ENCODE measurements at places on chromosomes 11 and 22.

DNA sequence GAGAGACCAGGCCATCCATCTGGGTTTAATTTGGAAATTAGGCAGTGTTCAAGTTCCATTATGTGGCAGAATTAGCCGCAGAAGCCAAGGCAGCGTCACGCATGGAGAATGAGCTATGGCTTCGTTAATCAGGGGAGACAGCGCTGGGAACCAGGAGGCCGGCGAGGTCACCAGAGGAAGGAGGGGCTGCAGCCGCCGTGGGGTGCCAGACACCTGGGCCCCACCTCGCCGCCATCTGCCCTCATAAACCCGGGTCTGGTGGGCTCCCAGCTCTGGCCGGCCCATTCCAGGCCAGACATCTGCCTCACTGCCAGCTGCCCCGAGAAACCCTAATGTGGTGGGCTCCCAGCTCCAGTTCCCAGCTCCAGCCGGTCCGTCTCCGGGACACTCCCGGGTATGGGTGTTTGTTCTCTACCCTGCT lies 676.9 kb downstream of the BRD1 start:
- DNase-seq, result no peak

GRCh38 chr11:46122945-46123715 lies 1.9 kb upstream of the PHF21A start:
- peak; percentile 5 for DNase-seq

DNA sequence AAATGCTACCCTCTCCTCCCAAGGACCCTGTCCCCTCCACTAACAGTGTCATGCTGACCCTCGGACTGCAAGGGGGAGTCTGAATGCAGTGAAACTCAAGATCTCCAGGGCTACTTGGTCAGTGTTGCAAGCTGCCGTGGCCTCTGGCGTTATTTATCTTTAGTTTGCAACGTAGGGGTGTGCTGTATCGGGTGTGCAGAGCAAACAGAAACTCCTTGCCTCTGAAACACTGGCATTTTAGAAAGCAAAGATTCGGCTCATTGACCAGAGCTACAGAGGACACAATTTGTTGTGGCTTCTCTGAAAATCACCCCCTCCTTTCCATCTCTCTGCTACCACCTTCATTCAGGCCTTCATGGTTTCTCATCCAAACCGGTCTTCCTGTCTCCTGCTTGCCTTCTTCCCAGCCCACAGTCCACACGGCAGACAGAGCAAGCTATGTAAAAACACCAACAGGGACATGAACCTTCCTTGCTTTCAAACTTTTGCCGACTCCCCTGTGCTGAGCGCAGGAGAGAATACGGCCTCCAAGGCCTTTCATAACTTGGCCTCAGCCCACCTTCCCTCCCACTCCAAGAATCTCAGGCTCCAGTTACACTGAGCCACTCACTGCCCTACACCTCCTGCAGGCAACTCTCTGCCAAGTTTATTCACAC lies 14.9 kb downstream of the FZD4 start:
- DNase-seq, result peak; percentile 67

- DNase-seq, result no peak
Observed at GRCh38 chr22:32661737-32662586, 139.5 kb upstream of the TIMP3 start.

DNA sequence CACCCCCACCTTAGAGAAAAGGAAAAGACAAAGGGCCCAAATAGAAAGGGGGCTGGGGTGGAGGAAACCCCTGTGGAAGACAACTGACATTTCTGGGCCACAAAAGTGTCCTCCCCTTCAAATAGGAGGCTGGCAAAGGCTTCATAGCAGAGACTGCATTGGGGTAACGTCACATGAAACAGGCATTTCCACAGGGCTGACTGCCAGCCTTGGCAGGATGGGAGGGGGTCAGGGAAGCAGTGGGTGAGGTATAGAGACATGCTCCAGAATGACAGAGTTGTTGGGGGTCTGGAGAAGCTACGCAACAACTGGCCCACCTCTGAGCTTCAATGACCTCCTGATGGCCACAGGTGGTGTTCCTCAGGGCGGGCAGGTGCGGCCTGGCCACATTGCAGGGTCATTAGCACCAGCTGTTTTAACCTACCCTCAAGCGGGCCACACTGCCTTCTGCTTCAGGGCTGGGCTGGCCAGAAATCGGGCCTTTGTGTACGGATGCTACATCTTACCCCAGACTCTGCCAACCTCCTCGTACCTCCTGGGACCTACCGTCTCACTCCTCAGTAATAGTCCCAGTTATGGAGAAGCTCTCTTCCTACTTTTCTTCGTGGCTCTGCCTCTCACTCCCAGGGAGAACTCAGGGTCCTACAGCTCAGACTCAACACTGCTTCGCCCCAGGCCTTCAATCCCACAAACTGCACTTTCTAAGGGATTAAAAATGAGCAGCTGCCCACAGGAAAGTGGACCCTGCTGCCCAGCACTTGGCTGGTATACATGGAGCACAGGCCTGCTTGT lies 160.0 kb upstream of the NCAM1 start:
- DNase-seq, result no peak

DNA sequence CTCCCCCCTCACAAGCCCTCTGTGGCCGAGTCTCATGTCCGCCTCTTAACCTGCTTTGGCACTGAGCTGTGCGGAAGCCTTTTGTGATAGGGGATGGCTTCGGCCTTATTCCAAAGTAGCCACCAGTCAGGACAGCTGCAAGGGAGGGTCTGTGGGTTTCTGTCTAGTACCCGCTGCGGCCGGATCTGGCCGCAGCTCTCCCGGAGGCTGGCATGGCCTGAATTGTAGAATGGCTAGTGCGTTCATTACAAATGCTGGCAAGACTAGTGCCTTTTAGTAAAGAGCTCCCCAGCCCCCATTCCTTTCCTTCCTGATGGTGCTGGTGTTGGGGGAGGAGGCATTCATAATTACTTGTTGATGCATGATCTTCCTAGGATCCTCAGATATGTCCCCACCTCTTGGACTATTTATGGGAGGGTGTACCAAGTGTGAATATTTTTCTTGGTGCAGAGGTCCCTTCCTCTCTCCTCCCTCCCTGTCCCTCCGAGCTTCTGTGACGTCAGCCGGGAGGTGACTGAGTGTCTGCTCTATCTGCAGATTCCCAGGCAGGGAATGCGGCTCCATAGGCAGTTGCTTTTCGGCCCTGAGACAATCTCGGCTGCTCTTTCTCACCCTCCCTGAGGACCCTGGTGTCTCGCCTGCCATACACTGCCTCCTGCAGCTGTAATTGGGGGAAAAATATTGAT lies 108.7 kb upstream of the E2F8 start:
- no peak for DNase-seq

DNA sequence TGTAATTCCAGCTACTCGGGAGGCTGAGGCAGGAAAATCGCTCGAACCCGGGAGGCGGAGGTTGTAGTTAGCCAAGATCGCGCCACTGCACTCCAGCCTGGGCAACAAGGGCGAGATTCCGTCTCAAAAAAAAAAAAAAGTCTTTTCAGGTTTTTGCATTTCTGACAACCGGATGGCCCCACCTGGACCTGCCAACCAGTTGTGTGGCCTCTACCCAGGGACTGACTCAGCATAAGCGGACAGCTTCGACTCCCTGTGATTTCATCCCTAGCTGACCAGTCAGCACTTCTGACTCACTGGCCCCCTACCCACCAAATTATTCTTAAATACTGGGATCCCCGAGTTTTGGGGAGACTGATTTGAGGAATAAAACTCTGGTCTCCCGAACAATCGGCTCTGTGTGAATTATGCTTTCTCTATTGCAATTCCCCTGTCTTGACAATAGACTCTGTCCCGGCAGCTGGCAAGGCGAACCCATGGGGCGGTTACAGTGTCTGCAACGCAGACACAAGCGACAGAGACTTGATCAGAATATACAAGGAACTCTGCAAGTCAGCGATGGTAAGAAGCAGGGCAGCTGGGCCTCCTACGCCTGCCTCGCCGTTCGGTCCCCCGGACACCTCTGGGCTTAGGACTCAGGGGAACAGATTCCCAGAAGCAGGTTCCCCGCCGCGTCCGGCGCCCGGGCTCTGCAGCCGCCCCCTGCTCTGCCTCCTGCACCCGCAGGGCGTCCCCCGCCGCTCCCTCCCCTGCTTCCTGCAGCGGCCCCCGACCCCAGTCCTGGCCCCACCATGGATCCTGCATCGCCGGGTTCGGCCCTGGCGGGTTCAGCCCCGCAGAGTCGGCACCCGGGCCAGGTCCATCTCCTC lies 741 bp upstream of the TALDO1 start:
- no peak for DNase-seq

DNA sequence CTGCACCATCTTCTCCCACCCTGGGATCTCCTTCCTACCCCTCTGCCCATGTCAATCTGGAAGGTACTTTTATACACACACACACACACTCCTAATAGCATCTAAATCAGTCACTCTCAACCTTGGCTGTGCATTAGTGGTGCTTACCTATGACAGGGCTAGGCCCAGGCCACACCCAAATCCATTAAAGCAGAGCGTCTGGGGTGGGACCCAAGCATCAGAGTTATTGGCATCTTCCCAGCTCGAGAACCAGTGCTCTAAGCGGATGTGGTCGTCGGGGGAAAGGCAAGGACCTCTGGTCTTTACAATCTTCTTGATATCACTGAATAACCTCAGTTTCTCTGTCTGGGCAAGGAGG lies 194.6 kb downstream of the TRIM29 start:
- DNase-seq, result no peak

DNA sequence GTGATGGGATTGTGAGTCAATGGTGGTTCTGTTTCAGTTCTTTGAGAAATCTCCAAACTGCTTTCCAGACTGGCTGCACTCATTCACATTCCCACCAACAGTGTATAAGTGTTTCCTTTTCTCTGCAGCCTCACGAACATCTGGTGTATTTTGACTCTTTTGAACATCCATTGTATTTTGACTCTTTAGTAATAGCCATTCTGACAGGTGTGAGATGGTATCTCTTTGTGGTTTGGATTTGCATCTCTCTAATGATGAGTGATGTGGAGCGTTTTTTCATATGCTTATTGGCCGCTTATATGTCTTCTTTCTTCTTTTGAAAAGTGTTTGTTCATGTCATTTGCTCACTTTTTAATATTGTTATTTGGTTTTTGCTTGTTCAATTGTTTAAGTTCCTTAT lies 19.4 kb downstream of the NELL1 start:
- DNase-seq, result no peak

DNA sequence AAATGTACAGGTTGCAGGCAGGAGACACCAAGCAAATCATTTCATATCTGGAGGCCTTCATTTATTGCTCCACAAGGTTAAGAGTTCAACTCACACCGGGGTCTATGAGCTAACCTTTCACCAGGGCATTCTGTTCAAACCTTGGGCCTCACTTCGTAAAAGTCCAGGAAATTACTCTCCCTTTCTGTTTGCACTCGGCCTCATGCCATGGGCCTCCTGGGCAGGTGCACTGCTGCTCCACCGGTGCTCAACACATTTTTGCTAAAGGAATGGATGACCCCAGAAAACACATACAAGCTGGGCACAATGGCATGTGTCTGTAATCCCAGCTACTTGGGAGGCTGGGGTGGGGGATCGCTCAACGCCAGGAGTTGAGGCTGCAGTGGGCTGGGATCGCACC lies 16.6 kb upstream of the RRP7A start:
- no peak for DNase-seq

DNA sequence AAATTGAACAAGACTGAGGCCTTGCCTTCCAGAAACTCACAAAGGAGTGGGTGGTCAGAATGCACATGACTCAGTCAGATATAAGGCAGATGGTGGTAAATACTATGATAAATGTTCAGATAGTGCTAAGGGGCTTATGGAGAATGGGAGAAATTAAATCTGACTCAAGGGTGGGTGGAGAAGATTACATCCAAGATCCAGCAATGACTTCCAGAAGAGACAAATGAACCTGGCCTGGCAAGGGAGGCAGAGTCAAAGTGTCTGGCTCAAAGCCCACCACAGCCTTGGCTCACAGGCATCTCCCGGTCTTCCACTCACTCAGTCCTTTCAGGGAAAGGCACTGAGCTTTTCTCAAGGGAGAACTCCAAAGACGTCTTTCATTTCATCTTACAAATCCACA lies 6.1 kb upstream of the ZBTB16 start:
- DNase-seq, result no peak

DNA sequence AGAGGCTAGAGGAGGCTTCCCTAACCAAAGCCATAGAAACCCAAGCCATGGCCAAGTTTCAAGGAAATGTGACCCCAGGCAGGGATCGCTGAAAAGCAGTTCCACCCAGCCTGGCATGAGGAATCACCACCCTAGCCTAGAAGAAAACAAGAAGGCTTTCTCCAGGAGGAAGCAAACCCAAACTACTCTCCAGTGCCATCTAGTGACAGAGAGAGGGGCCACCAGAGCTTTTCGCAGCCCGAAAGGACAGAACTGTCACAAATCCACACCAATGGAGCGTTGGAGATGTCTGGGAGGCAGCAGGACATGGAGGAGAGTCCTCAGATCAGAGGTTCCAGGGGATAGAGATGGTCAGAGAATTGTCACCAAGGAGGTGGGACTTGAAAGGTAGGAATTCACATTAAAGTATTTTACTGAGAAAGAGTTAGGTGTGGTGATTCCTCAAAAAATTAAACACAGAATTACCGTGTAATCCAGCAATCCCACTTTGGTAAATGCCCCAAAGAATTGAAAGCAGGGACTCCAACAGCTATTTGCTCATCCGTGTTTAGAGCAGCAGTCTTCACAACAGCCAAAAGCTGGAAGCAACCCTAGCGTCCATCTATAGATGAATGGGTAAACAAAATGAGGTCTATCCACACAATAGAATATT lies 67.3 kb upstream of the NUP50 start:
- no peak for DNase-seq

DNA sequence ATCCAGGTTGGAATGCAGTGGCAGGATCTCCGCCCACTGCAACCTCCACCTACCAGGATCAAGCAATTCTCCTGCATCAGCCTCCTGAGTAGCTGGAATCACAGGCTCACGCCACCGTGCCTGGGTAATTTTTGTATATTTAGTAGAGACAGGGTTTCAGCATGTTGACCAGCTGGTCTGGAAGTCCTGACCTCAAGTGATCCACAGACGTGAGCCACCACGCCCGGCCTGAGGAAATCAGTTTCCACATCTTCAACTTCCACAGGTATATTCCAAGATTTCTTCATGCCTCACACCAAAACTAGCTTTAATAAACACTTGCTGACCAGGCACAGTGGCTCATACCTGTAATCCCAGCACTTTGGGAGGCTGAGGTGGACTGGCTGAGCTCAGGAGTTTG lies 7.6 kb downstream of the HARBI1 start:
- no peak for DNase-seq

DNA sequence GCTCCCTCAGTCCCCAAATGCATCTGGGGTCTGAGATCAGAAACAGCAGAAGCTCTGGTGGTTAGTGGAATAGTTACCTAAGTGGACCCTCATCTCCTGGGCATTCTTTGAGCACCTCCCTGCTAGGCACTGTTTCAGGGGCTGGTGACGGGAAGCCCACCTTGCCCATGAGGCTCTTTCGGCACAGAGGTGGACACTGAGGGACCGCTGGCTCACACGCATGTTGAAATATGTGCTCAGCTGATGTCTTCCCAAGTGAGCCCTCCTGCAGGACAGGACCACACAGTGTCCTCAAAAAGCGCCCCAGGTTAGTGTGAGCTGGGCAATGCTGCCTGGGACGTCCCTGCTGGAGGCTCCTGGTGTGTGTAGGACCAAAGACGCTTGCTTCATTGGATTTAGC lies 1379.9 kb downstream of the TBC1D22A start:
- DNase-seq, result no peak
